NCI-H446 (cell line): ENCODE measurements at places on chromosomes 16 and 17.
A peak's percentile ranks its signal among the peaks of the same experiment; 100 is the strongest.

- no peak for DNase-seq
Observed at GRCh38 chr17:20706751-20707373, 127.3 kb downstream of the CDRT15L2 start.

- DNase-seq, result peak; percentile 24
Observed at GRCh38 chr16:53755026-53755910, 51.3 kb downstream of the FTO start.

DNA sequence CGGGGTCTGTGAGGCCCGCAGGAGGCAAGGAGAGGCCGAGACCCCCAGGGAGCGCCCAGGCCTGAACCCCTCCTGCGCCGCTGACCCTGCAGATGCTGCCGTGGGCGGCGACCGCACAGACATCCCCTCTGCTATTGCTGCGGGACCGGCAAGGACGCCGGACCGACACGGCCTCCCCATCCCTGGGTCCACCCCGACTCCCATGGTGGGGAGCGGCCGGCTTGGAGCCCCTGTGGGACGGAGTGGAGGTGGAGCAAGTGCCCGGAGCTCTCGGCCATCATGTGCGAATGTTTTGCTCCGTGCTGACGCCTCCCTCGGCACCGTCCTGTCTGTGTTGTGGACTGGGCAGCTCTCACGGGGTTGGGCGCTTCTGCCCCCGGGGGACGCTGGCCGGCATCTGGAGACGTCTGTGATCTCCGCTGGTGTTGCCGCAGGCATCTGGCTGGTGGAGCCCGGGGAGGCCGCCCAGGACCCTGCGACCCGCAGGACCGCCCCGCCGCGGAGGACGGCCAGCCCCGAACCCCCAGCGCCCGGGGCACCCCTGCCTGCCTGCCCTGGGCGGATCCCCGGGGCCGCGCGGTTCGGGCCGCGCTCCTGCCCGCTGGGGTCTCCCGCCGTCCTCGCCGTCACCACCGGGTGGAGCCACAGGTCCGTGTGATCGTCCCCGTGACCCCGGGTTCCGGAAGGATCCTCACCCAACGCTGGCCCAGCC lies 12.8 kb upstream of the GNG13 start:
- DNase-seq, result no peak

GRCh38 chr17:9432134-9432885 lies 143.3 kb downstream of the STX8 start:
- no peak for DNase-seq

- DNase-seq, result no peak
Observed at GRCh38 chr16:9655051-9655450, 527.2 kb downstream of the GRIN2A start.

- DNase-seq, result no peak
Observed at GRCh38 chr17:34368946-34369500, 6.0 kb upstream of the CCL1 start.

GRCh38 chr17:67441052-67441895 lies 64.2 kb downstream of the PITPNC1 start:
- no peak for DNase-seq

DNA sequence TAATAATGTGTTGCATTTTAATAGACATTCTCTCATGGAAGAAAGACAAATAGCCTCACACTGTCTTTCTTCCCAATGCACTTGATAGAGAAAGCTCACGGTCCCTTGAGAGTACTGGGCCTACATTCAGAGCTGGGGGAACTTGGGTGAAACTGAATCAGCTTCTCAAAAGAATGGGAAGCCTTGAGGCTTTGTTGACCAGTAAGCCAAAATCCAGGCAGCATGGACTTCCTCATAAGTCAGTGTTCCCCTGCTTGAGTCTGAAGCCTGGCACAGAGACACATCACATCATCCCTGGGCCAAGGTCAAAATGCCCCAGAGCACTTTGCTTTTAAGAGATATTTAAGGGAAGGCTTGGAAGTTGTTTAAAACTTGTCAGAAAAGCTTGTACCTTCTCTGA lies 302.2 kb upstream of the SALL1 start:
- DNase-seq, result no peak

DNA sequence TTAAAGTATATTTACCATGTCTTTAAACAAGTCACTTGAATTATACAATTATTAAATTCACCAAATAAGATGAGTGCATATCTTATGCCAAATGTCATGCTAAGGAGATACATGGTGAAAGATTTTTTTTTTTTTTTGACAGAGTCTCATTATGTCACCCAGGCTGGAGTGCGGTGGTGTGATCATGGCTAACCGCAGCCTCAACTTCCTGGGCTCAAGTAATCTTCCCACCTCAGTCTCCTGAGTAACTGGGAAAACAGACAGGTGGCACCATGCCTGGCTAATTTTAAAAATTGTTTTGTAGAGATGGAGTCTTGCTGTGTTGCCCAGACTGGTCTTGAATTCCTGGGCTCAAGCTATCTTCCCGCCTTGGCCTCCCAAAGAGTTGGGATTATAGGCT lies 149.0 kb upstream of the GOT2 start:
- no peak for DNase-seq
